ENCODE measurements at places on chromosomes 11 and 22. TPM values are rescaled to one million over a fixed set of nuclear protein-coding genes. Genes with fewer than 3 reads are reported as not detected.

Gene NNMT
- 1,139 TPM for total RNA-seq

Gene HTATIP2
- total RNA-seq = 46.7 TPM

Gene HDAC10
- 29.1 TPM for total RNA-seq

Gene CASP12
- total RNA-seq = 0.13 TPM

DNA sequence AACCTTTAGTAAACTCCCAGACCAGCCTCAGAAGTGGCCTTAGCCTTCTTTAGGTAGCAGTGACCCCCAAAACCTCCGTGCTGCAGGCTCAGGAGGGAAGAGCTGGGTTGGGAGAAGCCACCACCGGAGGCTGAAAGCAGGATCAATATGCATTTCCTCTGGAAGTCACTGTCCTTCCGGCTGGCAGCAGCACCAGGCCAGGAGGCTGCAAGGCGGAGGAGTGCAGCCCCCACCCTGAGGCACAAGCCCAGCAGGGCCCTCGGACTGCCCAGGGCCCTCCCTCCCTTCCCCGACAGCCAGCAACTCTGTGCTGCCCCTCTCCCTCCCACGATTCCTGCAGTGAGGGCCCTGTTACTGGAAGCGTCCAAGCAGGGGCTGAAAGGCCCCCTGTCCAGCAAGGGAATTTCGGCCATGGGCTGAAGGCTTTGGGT lies 3.2 kb upstream of the NRXN2 start:
- DNase-seq = no peak

Gene ETS1
- total RNA-seq = 38.2 TPM

DNA sequence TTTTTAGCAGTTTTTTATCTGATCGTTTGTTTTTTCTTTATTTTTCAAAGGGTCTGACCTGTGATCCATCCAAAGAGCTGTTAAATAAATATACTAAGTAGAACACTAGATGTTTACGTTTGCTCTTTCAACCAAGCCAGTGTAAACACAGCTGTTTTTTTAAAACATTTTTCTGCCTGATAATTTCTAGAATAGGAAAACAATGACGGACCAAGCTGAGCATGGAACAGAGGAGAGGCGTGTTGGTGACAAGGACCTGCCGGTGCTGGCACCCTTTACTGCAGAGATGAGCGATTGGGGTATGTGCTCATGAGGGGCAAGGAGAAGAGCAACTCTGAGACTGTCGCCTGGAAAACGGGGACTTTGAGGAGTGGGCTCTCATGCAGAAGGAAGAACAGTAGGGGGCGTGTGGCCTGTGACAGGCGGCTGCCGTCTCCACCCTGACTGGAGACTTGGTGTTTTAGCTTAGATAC lies 28.6 kb upstream of the PANX2 start:
- DNase-seq = no peak

Measured in LHCN-M2 (cell line).